ENCODE measurements at places on chromosomes 1 and 21. TPM values are rescaled to one million over a fixed set of nuclear protein-coding genes. Genes with fewer than 3 reads are reported as not detected.

OR6N1 gene
- not detected for total RNA-seq

DNA sequence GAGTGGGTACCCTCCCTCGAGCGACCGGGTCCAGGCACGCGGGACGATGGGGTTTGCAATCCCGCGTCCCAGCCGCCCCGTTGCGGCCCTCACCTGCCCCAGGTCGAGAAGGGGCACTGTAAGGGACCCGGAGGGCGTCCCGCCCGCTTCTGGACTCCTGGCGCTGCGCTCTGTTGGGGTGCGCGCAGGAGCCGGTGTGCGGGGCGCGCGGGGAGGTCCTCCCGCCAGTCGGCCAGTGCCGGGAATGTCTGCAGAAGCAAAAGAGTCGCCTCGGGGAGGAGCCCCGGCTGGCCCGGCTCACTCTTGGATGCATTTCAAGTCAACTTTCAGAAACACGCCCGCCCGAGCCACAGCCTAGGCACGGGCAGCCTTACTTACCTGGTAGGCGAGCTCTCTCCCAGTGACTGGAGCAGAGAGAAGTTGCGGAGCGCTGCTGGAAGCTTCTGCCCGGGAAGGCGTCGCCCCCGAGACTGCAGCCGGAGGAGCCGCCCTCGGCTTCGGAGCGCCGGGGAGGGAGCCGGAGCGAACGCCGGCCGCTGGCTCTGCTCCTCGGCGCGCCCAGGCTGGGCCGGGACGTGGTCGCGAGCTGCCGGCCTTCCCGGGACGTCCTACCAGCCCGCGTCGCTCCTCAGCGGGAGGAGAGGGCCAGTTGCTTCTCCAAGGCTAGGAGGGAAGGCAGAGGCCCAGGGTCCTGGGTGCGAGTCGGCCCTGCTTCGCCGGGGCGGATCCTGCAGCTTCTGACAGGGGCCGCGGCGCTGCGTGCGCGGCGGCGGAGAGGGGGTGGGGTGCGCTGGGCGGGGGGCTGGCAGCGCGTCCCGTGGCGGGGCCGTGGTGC is at the start of gene LMX1A:
Gene LMX1A, minus strand, starts transcription at position 739 of the 835 bp plus-strand sequence. CDS start 1,156 bp downstream, outside the sequence.
- DNase-seq = no peak

GRCh38 chr1:1665815-1666251 is 7.0 kb upstream of the CDK11B start:
- DNase-seq = no peak

DARS2 gene
- total RNA-seq = 18.8 TPM

DNA sequence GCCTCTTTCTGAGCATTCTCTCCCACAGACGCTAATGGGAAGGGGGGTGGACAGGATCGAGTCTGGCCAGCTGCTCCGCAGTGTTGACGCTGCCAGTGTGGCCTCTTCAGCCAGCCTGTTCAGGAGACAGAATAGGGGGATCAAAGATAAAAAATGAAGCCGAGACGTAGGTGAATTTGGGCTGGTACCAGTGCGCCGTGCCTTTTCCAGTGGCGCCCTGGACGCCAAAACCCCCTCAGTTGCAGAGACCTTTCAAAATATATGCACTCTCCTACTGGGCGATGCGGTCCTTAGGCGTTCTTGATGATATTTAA is 1.1 kb downstream of the TTC3 start:
- no peak for DNase-seq

All from glomerular endothelial cell (primary cell).